ENCODE measurements at places on chromosomes 16 and 17.

- H3K27ac ChIP-seq: no peak overlapping the region
- no peaks in the 10 kb centered on the region for H3K27me3 ChIP-seq
- H3K36me3 ChIP-seq: peaks cover 45% of the 10 kb centered on the region
- ATAC-seq: no peak
- peaks cover 5% of the 10 kb centered on the region for H3K4me1 ChIP-seq
- no peak overlapping the region for H3K4me3 ChIP-seq
Observed at GRCh38 chr17:19659366-19660177, 11.0 kb downstream of the ALDH3A2 start.

DNA sequence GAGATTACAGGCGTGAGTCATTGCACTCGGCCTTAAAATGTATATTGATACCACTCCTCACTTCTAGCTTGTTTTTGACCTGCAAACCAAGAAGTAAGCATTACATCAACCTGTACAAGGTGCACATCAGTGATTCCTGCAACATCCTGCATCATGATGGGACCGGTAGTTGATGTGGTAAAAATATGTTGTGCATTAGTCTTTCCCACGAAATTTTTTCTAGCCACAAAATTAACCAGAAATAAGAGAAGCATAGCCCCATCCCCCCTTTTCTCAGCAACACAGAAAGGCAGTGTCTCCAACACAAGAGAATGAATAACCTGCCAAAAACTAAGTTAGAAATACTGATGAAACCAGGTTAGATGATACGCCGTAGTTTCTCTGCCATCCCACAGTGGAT lies 21.1 kb upstream of the NSMCE1 start:
- peaks cover 29% of the 10 kb centered on the region for H3K4me1 ChIP-seq
- H3K27ac ChIP-seq: no peak overlapping the region
- peak; percentile 35 for ATAC-seq
- H3K27me3 ChIP-seq: no peaks in the 10 kb centered on the region
- no peaks in the 10 kb centered on the region for H3K36me3 ChIP-seq

DNA sequence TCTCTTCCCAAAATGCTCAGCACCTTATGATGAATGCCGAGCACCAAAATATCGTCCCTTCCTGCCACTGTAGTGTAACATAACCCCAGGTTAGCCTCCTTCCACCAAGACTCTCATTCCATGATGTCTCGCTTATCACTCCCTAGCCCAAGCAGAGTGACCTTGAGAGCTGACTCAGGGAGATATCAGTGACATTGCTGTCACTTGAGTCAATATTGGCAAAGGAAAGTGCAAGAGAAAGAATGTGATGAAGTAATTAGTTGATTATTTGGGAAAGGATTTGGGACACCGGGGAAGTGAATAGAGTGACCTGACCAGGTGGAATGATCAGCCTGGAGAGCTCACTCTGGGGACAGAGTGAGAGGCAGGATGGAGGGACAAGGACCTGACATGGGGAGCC lies 2.6 kb upstream of the ANKFN1 start:
- H3K4me3 ChIP-seq: no peak overlapping the region
- H3K4me1 ChIP-seq: no peaks in the 10 kb centered on the region
- H3K36me3 ChIP-seq: no peaks in the 10 kb centered on the region
- ATAC-seq: no peak
- H3K27ac ChIP-seq: no peak overlapping the region
- H3K27me3 ChIP-seq: no peaks in the 10 kb centered on the region

- H3K36me3 ChIP-seq: no peaks in the 10 kb centered on the region
- H3K4me1 ChIP-seq: peaks cover 10% of the 10 kb centered on the region
- H3K27ac ChIP-seq: no peak overlapping the region
- H3K4me3 ChIP-seq: no peak overlapping the region
- peaks cover 73% of the 10 kb centered on the region for H3K27me3 ChIP-seq
- ATAC-seq: no peak
Observed at GRCh38 chr17:31677681-31678080, 181.4 kb downstream of the COPRS start.

DNA sequence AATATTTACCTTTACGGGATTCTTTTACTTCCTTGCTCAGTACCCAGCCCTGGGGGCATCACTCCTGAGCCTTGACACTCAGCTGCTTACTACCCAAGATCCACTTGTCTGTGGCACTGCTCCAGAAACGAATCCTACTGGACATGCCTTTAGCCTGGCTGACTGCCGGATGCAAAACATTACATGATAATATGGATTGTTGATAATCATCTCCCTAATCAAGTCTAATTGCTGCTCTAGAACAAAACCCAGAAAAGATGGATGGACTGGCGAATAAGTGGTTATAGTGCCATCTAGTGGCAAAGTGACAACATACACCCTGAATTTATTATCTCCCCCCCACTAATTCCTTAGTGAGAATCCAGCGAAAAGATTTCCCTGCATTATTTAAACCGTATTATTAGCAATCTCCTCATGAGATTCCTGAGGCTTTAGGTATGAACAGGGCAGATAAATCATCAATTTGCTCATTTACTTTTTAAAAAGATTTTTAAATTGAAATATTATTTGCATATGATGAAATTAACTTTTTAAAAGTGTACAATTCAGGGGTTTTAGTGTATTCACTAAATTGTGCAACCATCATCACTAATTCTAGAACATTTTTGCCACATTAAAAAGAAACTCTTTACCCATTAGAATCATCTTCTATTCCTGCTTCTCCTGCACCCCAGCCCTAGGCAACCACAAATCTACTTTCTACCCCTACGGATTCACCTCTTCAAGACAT lies 61.6 kb downstream of the RGS9 start:
- peak; percentile 54 for ATAC-seq
- H3K4me3 ChIP-seq: no peak overlapping the region
- peaks cover 7% of the 10 kb centered on the region for H3K4me1 ChIP-seq

GRCh38 chr17:76382803-76383545 lies 1.4 kb upstream of the SPHK1 start:
- peaks cover 26% of the 10 kb centered on the region for H3K4me1 ChIP-seq
- peak overlapping the region; percentile 85 for H3K4me3 ChIP-seq
- ATAC-seq: peak; percentile 56
- H3K36me3 ChIP-seq: no peaks in the 10 kb centered on the region
- H3K27me3 ChIP-seq: peaks cover 17% of the 10 kb centered on the region

DNA sequence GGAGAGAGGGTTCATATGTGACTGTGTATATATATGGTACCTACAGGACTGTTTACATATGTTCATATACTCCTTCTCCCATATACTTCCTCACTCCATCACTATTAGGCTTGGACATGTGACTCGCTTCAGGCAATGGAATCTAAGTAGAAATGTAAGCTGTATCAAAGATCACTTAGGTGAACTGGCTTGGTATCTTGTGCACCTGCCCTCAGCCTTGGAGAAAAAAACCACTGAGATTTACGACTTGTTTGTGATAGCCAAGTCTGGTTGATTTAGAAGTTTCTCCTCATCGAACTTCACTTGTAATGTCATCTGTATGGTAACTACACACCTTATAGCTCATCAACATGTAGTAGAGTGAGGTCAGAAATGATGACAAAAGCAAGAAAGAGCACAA lies 59.9 kb downstream of the FBXL20 start:
- H3K4me1 ChIP-seq: peaks cover 5% of the 10 kb centered on the region
- H3K36me3 ChIP-seq: no peaks in the 10 kb centered on the region
- ATAC-seq: no peak
- H3K27ac ChIP-seq: no peak overlapping the region
- H3K4me3 ChIP-seq: no peak overlapping the region

GRCh38 chr17:35101725-35102124 lies 17.9 kb downstream of the RAD51D start:
- H3K36me3 ChIP-seq: peaks cover 76% of the 10 kb centered on the region
- H3K27ac ChIP-seq: no peak overlapping the region
- no peaks in the 10 kb centered on the region for H3K27me3 ChIP-seq

DNA sequence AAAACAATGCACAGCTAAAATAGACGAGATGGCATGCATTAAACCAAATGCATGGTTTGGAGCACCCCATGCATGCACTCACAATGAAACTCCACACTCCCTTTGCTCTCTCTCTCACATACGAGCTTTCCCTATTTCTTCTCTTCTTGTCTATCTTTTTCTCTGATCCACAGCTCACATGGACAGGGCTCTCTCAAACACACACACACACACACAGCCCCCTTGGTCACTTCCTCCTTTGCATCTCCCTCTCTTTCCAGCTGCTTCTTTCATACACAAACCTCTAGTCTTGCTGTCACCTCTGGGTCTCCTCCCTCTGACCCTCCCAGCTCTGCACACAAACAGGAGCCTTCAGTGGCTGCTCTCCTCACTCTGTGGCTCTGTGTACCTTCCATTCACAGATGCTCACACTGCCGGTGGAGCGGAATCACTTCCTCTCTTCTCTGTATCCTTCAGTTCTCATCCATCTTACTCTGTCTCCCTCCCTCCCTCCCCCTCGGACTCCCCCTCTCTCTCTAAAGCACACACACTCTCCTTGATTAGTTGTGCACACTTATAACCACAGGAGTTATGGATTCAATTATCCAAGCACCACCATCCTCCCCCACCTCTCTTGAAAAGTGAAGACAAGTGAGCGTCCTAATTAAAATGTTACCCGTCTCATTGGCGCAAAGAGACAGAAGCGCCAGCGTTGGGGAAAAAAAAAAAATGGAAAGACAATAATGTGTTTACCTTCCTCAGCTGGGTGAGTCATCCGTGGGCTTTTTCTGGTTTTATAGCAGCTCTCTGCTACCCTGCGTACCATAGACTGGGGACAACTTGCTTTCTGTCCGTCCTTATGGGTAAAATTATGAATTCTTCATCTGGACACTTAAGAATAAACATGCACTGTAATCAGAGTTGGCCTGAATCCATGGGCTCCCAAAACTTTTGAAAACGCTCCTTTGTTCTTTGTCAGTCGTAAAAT lies 90.8 kb downstream of the SHISA6 start:
- ATAC-seq: no peak
- H3K27me3 ChIP-seq: no peaks in the 10 kb centered on the region
- no peak overlapping the region for H3K4me3 ChIP-seq
- no peaks in the 10 kb centered on the region for H3K4me1 ChIP-seq
- H3K36me3 ChIP-seq: no peaks in the 10 kb centered on the region

DNA sequence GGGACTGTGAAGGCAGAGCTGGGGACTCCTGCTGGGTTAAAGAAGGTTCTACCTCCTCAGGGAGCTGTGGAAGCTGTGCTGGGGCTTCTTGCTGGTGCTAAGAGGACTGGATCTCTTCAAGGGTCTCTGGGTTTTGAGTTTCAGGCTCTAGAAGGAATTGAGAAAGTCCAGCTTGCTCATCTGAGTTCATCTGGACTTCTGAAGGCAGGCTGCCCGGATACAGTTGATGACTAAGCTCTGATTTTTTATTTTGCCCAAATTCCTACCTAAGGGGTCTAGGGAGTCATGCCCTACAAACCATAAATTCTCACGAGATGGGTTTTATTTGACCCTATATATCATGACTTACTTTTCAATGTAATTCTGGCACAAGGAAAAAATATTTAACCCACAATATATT lies 46.8 kb upstream of the TMEM97 start:
- H3K4me1 ChIP-seq: no peaks in the 10 kb centered on the region
- ATAC-seq: no peak
- peaks cover 89% of the 10 kb centered on the region for H3K27me3 ChIP-seq
- H3K27ac ChIP-seq: no peak overlapping the region

DNA sequence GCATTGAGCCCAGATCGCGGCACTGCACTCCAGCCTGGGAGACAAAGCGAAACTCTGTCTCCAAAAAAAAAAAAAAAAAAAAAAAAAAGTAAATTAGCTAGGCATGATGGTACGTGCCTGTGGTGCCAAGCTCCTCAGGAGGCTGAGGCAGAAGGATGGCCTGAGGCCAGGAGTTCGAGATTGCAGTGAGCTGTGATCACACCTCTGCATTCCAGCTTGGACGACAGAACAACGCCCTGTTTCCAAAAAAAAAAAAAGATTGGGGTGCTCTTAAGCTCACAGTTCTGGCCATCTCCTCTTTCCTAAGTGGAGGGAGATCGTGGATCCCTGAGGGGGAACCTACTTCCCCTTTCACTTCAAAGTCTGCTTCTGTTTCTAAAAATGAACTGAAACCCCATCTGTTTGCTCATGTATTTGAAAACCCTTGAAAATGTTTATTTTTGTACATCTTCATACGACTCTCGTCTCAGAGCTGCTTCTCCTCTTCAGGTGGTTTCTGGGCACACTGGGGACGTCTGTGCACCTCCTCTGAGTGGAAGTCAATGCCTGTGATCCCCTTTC lies 138.8 kb downstream of the PRKCA start:
- H3K27ac ChIP-seq: peak overlapping the region; percentile 49
- peak; percentile 88 for ATAC-seq
- H3K36me3 ChIP-seq: no peaks in the 10 kb centered on the region
- H3K4me1 ChIP-seq: peaks cover 25% of the 10 kb centered on the region
- H3K4me3 ChIP-seq: no peak overlapping the region

- H3K36me3 ChIP-seq: peaks cover 21% of the 10 kb centered on the region
- H3K4me3 ChIP-seq: no peak overlapping the region
- H3K4me1 ChIP-seq: peaks cover 41% of the 10 kb centered on the region
- ATAC-seq: peak; percentile 65
- no peaks in the 10 kb centered on the region for H3K27me3 ChIP-seq
- H3K27ac ChIP-seq: peak overlapping the region; percentile 41
Observed at GRCh38 chr17:45038728-45039634, 12.5 kb downstream of the DCAKD start.

DNA sequence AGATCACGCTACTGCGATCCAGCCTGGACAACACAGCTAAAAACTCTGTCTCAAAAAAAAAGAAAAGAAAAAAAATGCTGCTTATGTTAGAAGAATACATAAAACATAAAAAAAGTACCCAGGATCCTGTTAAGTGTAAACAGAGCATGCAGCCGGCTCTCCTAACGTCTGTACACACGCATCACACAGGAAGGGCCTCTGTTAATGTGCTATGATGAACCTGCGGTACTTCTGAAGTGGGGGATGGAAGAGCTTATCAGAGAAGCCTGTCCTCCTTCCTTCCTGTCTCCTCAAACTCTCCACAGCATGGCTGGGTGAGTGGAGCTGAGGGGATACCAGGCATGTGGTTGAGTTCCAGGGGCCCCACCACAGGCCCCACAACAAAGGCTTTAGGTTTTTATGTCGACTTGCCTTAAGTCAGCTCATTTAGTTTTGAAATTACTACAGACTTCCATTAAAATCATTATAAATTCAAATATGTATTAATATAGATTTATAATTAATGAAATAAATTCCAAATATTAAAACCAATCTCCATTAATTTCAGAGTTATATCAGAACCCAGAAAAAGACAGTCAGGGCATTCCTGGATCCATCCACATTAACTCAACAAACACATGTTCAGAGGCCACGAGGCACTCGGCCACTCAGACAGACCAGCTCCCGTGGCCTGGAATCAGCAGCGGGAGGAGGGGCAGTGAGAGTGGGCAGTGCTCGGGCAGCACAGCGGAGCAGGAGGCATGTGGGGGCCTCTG lies 11.7 kb downstream of the CCDC57 start:
- H3K27me3 ChIP-seq: no peaks in the 10 kb centered on the region
- H3K27ac ChIP-seq: no peak overlapping the region
- peaks cover 16% of the 10 kb centered on the region for H3K4me1 ChIP-seq
- ATAC-seq: no peak
- H3K36me3 ChIP-seq: peaks cover 42% of the 10 kb centered on the region

DNA sequence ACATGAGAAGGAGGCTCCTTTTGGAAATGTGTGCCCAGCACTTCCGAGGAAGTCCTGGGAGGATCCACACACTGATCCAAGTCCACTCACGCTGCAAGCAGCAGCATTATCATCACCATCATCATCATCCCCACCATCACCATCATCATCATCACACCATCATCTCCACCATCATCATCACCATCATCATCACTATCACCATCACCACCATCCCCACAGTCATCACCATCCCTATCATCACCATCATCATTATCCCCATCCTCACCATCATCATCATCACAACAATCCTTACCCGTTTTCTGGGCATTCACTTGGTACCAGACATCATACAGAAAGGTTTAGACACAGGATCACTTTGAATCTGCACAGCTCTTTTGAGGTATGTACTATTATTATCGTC lies 47.8 kb upstream of the ACSF3 start:
- H3K4me3 ChIP-seq: no peak overlapping the region
- H3K36me3 ChIP-seq: peaks cover 6% of the 10 kb centered on the region
- H3K27ac ChIP-seq: no peak overlapping the region
- H3K27me3 ChIP-seq: peaks cover 32% of the 10 kb centered on the region

Measured in stimulated activated memory B cell treated with anti-CD40 and anti-IgM and Interleukin-4, amounts not matched to agents 10 μg/mL and 1 μg/mL and 100 μg/mL, for 72 hours (primary cell).